ENCODE measurements at places on chromosomes 16 and 17.

DNA sequence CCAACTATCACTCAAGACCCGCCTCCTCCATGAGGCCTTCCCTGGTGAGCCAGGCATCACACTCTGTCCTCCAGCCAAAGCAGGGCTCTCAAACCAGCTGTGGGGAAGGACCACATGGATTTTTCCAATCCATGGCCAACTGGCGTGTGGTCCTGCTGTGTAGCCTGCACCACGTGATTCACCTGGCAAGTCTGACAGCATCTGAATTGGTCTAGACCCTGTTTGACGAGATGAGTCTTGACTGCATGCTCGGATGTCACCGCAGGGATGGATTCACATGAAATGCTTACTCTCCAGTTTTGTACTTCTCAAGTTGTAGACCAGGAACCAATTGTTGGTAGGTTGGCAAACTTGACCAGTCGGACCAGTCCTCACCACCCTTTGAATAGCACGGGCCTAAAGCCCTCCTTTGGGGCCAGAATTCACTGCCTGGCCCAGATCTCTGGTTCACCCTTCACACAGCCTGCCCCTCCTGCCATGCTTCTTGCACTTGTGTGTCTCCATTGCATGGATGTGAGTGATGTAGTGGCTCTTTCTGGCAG is 9.9 kb downstream of the CRHR1 start:
- DNase-seq, result no peak

GRCh38 chr17:79473876-79474440 is 136.9 kb downstream of the RBFOX3 start:
- DNase-seq, result no peak

GRCh38 chr16:85027958-85028684 is 526 bp downstream of the KIAA0513 start:
- DNase-seq, result no peak

GRCh38 chr17:48515925-48516900 is 14.6 kb downstream of the HOXB1 start:
- DNase-seq, result no peak

GRCh38 chr16:67773569-67774456 is 32.5 kb downstream of the RANBP10 start:
- DNase-seq, result peak; percentile 31
